ENCODE measurements at places on chromosomes 1 and 21.
A peak's percentile ranks its signal among the peaks of the same experiment; 100 is the strongest.

DNA sequence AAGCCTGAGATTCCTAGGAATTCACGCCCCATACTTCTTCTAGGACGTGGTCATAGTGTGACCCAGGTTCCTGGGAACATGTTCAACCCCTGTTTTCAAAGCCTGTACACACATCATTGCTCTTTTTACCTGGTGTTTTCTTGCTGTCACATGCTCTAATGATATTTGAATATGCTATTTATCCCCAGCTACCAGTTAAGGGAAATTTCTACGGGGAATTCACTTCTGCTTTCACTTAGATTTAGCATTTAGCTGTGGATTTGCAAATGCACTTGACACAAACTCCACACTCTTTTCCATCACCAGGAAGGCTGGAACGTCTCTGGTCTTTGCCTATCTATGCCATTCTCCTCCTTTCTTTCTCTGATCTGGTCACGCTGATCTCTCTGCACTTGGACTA, 11.3 kb upstream of the SAMSN1 start:
- DNase-seq, result no peak

GRCh38 chr1:172745014-172745413, 86.1 kb downstream of the FASLG start:
- no peak for DNase-seq

GRCh38 chr1:6273380-6273891, 12.5 kb upstream of the GPR153 start:
- DNase-seq, result peak; percentile 35

DNA sequence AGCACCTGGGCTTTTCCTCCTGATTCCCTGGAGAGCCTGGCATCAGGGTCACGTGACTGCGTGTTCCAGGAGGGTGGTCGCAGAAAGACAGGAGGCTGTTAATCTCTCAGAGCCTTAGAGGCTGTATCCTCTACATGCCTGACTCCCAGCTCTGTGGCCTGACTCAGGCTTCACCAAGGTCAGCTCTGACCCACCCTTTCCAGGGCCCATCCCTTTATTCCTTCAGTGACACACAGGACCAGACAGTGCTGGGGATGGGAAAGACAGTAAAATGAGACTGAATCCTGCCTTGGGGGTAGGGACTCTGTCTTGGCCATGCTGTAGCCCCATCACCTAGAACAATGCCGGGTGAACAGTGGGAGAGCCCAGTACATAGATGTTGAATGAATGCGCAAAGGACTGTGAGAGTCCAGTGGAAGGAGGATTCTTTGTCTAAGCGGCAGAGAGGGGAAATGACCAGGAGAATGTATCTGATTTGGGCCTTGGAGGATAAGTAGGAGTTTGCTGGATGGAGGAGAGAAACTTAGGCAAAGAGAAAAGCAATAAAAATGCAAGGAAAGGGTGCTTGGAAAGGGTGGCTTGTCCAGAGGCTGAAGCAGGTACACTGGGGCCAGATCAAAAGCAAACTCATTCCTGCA, 33.0 kb downstream of the EPHX1 start:
- DNase-seq, result no peak

DNA sequence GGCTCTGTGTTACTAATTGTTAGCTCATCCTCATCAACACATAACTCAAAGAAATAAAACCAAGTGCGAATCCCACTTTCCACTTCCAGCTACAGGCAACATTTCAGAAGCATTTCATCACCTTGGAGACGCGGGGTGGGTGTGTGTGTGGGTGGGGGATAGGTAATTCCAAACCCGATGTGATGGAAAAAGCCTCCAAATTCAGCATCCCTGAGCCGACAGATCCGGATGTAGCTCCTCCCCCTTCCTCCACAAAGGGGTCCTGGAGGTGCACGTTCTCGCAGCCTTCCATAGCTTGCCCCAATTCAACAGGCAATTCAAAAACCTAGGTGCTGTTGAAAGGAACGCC, 486 bp downstream of the HSPA13 start:
- peak; percentile 7 for DNase-seq

DNA sequence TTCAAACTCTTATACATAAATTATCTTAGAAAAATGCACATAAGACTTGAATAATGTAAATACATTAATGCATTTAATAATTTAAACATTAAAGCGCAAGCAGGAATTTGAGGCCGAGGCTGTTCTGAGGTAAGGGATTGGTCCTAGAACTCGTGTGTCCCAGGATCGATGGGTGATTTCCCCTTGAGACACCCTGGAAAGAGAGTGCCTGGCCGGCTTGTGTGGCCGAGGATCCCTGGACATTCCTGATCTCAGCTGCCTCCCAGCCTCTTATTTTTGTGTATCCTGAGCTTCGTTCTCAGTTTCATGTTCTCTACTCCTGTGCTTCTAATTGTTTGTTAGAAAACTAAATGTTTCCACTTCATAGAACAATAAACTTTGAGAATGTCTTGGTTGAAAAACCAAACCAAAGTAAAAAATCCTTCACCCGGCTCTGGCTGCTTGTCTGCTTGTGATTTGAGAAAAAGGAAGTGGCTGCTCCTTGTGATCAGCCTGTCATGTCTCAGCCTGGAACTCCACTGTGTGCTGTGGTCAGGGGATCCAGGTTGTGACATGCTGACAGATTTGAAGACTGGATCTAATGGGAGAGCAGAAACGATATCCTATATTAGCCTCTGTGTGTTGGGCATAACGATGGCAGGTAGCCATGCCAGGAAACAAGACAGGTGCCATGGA, 40.7 kb downstream of the PEX14 start:
- DNase-seq, result no peak

GRCh38 chr1:108007531-108007930, 42.6 kb upstream of the VAV3 start:
- no peak for DNase-seq
